Esophagus muscularis mucosa (tissue), 4 donors: ENCODE measurements at places on chromosomes 2 and 18. TPM values are rescaled to one million over a fixed set of nuclear protein-coding genes. Genes with fewer than 3 reads are reported as not detected.

DNA sequence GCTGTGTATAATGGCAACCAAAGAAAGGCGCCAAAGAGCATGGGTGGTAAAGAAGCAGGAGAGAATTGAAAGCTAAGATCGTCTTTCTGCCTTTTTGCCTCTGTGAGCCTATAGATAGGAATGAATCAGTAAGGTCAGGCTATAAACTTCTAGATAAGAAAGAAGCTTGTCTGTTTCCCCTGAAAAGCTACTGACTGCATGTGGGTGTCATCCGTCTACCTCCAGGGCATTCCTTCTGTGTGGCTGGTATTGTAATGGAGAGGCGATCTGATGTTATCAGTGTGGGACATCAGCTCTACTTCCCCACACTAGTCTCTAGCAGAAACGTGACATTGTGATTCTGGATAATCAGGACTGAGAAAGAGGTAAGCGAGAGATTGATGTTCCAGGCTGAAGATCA is 63.4 kb upstream of the PLA2R1 start:
- H3K36me3 ChIP-seq = no peaks in the 10 kb centered on the region
- no peak overlapping the region for H3K4me3 ChIP-seq
- H3K4me1 ChIP-seq = no peaks in the 10 kb centered on the region
- no peak overlapping the region for H3K27ac ChIP-seq
- no peak for DNase-seq
- H3K27me3 ChIP-seq = no peaks in the 10 kb centered on the region

Gene LIMS2
- 166 TPM for total RNA-seq

DNA sequence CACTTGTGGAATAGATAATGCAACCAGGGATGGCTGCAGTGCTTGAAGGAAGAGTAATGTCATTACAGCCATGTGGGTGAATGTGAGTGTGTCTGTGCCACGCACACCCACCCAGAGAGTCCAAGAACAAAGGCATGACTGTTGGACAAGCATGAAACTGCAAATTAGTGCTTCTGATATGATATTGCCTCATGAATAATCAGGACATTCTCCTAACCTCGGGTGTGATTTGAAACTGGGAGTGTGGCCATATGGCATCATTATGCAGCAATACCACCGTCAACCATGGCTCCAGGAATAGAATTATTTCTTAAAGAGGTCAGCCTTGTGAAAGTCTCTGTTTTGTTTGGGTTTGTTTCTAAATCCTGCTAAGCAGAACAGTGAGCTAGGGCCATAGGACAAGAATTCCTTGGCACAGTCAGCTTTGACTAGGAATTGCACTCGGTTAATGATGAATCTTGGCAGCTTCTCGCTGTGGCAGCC is 678.0 kb upstream of the RAB6C start:
- no peaks in the 10 kb centered on the region for H3K36me3 ChIP-seq
- peak overlapping the region; percentile 73 for H3K27ac ChIP-seq
- H3K4me3 ChIP-seq = no peak overlapping the region
- H3K27me3 ChIP-seq = no peaks in the 10 kb centered on the region
- peaks cover 46% of the 10 kb centered on the region for H3K4me1 ChIP-seq

Gene CDH19
- 37.9 TPM for total RNA-seq

Gene FSIP2
- total RNA-seq = 0.50 TPM

DNA sequence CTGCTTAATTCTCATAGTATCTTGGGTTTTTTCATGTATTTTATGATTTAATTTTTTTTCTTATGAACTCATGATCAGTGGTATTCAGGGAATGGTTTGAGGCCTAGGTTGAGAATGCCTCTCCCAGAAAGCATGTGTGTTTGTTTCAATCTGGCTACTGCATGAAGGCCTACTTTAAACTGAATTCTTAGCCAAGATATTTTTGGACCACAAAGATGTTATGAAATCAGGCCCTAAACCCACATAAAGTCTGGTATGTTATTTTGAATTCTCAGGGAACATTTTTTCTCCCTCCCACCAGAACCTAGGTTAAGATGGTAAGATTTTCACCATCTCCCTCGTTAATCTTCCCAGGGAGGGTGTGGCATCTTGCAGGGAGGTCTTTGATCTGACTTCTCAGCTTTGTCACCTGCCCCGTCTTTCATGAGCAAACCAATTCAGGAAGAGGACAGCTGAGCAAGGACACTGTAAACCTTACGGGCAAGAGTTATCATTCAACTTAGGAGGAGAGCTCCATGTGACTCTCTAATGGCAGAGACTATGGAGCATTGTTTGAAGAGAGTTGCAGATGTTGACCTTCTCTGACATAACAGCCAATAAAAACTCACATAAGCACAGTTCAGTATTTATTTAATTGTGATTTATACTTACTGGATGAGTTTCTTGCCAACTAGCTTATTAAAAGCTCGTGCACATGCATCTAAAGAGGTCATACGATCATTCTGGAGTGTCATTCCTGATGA is 21.3 kb upstream of the ACKR3 start:
- no peaks in the 10 kb centered on the region for H3K4me1 ChIP-seq
- no peak overlapping the region for H3K4me3 ChIP-seq
- DNase-seq = no peak
- no peaks in the 10 kb centered on the region for H3K27me3 ChIP-seq

Gene CD8B2
- total RNA-seq = 0.13 TPM

- no peak overlapping the region for H3K27ac ChIP-seq
- DNase-seq = no peak
- H3K4me3 ChIP-seq = no peak overlapping the region
- no peaks in the 10 kb centered on the region for H3K4me1 ChIP-seq
- no peaks in the 10 kb centered on the region for H3K36me3 ChIP-seq
These were observed 32.1 kb upstream of the DOCK10 start for GRCh38 chr2:225074366-225074765.

- no peaks in the 10 kb centered on the region for H3K27me3 ChIP-seq
- H3K36me3 ChIP-seq = no peaks in the 10 kb centered on the region
- no peak overlapping the region for H3K4me3 ChIP-seq
- no peak for DNase-seq
- no peak overlapping the region for H3K27ac ChIP-seq
These were observed 172.0 kb upstream of the SERPINE2 start for GRCh38 chr2:224211181-224211480.

Gene CRYGC
- total RNA-seq = not detected

Gene SERPINB3
- not detected for total RNA-seq

Gene EN1
- total RNA-seq = 0.17 TPM

DNA sequence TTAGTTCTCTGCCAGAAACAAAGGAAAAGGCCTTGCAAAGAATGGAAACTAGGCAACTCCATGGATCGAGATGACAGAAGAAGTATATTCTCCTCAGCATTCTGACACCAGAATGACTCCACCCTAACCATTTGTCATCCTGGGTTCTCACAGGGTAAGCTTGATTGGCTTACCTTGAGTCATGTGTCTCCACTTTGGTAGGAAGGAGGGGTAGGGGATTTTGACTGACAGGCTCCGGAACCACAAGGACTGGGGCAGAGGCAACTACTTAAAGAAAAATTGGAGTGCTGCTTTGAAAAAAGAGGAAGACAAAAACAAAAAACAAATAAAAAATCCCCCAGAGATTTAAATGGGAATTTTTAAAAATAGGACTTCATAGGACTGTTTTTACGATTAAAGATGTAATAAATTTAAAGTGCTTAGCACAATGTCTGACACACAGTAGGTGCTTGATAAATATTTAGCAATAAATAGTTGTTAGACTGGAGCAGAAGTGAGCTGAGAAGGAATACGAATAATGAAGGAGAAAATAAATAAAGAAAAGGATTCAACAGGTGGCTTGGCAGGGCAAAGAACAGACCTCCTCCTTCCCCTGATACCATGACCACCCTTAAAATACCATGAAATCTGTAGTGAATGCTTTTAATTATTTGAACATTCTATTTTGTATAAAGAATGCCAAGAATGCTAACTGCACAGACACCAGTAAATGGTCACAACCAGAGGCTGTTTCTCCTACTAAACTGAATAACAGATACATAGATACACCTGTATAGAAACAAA is 230.2 kb downstream of the CDCA7 start:
- no peaks in the 10 kb centered on the region for H3K36me3 ChIP-seq

Gene ERCC3
- total RNA-seq = 37.1 TPM

Gene SPRED2
- 19.5 TPM for total RNA-seq

DNA sequence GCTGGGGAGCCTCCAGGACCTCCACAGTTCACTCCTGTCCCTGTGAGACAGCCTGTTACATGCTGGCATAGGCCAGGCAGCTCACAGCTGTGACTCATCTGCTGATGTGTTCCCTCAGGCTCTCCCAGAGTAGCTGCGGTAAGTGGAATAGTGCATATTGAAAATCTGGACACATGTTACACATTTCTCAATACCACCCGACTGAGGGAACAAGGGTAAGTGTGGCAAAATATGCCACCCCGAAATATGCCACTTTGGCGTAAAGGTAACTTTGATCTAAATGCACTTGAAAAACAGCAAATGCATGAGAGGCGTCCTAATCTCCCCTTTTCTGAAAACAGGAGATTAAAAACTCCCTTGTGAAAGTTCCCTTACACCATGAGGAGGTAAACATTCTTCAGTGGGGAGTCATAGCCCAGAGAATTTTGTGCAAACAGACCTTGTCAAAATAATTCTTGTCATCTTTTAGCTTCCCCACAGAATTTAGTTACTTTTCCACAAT is 557.9 kb downstream of the CCDC85A start:
- no peaks in the 10 kb centered on the region for H3K27me3 ChIP-seq
- no peak overlapping the region for H3K4me3 ChIP-seq
- no peak for DNase-seq
- H3K27ac ChIP-seq = no peak overlapping the region
- H3K36me3 ChIP-seq = no peaks in the 10 kb centered on the region

DNA sequence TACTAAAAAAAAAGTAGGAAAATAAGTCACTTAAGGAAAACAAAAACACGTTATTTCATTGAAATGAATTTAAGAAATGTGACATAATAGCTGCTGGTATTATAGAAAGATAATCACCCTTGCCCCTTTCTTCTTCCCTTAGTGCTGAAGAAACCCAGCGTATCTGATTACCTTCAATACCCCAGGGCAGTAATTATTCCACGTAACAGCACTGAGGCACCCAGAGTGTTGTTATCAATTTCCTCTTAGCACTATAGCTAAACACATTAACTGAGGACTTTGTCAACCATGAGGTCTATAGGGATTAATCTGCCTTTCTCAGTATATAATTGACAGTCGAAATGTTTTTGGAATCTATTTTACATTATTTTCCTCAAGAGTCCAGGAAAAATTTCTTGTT is 180.0 kb upstream of the NXPH2 start:
- no peak for DNase-seq
- no peak overlapping the region for H3K27ac ChIP-seq
- no peaks in the 10 kb centered on the region for H3K27me3 ChIP-seq
- no peak overlapping the region for H3K4me3 ChIP-seq
- H3K4me1 ChIP-seq = no peaks in the 10 kb centered on the region

Gene FKBP1B
- 11.2 TPM for total RNA-seq

DNA sequence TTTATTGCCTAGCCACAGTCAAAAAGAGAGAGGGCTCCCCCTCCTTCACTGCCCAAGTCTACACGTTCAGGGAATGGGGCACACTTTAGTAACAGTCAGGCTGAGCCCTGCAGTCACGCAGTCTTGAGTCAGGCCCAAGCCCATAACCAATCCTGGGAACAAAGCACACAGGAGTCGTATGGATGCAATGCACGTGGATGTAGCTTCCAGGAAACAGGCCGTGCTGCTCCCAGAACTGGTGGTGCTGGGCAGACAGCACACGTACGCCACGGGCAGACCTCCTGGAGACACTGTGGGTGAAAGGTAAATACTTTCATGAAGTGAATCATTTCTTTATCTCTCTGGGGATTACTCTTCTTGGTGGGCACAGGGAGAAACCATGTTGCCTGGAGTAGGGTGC is 30.0 kb upstream of the MBP start:
- no peak overlapping the region for H3K27ac ChIP-seq
- H3K4me3 ChIP-seq = no peak overlapping the region
- H3K4me1 ChIP-seq = no peaks in the 10 kb centered on the region
- no peaks in the 10 kb centered on the region for H3K36me3 ChIP-seq
- H3K27me3 ChIP-seq = no peaks in the 10 kb centered on the region

GRCh38 chr2:223494942-223495341 is 107.2 kb downstream of the SCG2 start:
- H3K4me1 ChIP-seq = no peaks in the 10 kb centered on the region
- no peaks in the 10 kb centered on the region for H3K27me3 ChIP-seq
- H3K27ac ChIP-seq = no peak overlapping the region
- H3K4me3 ChIP-seq = no peak overlapping the region

DNA sequence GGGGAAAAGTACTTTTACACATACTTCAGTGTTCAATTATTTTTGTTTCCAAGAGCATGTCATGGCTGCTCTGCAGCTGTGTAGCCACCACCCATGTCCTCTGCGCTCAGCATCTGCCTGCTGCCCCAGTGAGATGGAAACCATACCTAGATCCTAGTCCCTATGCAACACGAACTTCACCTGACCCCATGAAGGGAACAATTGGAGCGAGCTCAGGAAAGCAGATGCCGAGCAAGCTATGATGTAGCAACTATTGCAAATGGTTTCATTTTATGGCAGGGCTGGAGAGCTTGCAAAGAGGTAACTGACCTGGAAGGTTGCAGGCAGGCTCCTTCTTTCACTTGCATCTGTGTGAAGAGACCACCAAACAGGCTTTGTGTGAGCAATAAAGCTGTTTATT is 1.3 kb upstream of the CCDC141 start:
- no peak overlapping the region for H3K4me3 ChIP-seq
- H3K27me3 ChIP-seq = no peaks in the 10 kb centered on the region
- DNase-seq = no peak
- H3K4me1 ChIP-seq = peaks cover 4% of the 10 kb centered on the region
- no peaks in the 10 kb centered on the region for H3K36me3 ChIP-seq

DNA sequence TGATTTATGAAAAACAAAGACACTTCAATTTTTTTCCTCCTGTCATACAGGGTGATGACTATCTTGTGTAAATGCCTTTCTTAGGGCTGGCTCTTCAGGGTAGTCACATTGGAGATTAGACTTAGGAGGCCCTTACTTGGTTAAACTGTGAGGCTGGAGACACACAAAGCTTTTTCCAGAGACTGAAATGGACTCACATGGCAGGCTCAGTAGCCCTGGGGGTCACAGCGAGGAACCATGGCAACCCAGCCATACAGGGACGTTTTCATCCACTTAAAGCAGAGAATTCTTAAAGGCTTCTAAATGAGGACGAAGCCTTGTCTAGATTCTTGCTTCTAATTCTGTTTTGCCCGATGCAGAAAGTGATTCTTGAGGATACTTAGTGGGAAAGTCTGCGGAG is 57.3 kb upstream of the ZDBF2 start:
- H3K4me1 ChIP-seq = no peaks in the 10 kb centered on the region
- no peak overlapping the region for H3K4me3 ChIP-seq
- H3K27ac ChIP-seq = no peak overlapping the region
- no peaks in the 10 kb centered on the region for H3K27me3 ChIP-seq
- H3K36me3 ChIP-seq = no peaks in the 10 kb centered on the region
- no peak for DNase-seq

GRCh38 chr2:7971841-7972240 is 710.0 kb upstream of the ID2 start:
- H3K4me1 ChIP-seq = no peaks in the 10 kb centered on the region
- H3K27ac ChIP-seq = no peak overlapping the region
- DNase-seq = no peak
- no peaks in the 10 kb centered on the region for H3K27me3 ChIP-seq
- H3K36me3 ChIP-seq = no peaks in the 10 kb centered on the region
- no peak overlapping the region for H3K4me3 ChIP-seq

Gene EIF2AK3
- total RNA-seq = 11.9 TPM

Gene UGT1A4
- total RNA-seq = not detected

Gene IL36RN
- total RNA-seq = not detected

- no peak overlapping the region for H3K27ac ChIP-seq
- DNase-seq = no peak
- H3K4me3 ChIP-seq = no peak overlapping the region
- no peaks in the 10 kb centered on the region for H3K27me3 ChIP-seq
- H3K4me1 ChIP-seq = no peaks in the 10 kb centered on the region
- no peaks in the 10 kb centered on the region for H3K36me3 ChIP-seq
These were observed 65.1 kb upstream of the STAM2 start for GRCh38 chr2:152240559-152241231.

Gene ANO7
- not detected for total RNA-seq

Gene SERPINB5
- total RNA-seq = not detected
